ENCODE measurements at places on chromosomes 7 and 10.

DNA sequence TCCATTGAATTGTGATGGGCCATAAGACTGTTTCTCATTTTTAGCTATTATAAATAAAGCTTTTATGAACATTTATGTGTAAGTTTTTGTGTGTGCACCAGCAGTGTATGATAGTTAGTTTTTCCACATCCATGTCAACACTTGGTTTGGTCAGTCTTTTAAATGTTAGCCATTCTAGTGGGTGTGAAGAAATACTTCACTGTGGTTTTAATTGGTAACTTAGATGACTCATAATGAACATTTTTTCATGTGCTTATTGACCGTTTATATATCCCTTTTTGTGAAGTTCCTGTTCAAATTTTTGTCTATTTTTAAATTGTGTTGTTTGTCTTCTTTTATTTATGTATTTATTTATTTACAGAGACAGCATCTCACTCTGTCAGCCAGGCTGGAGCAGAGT, 23.6 kb upstream of the PDK4 start:
- DNase-seq = no peak

GRCh38 chr7:67359900-67360299, 363.3 kb downstream of the TYW1 start:
- no peak for DNase-seq

- DNase-seq = no peak
Observed at GRCh38 chr7:114530057-114530611, 115.5 kb downstream of the FOXP2 start.

GRCh38 chr10:127154831-127155620, 41.4 kb downstream of the INSYN2A start:
- DNase-seq = no peak

- no peak for DNase-seq
Observed at GRCh38 chr7:35411331-35411730, 157.4 kb upstream of the TBX20 start.

DNA sequence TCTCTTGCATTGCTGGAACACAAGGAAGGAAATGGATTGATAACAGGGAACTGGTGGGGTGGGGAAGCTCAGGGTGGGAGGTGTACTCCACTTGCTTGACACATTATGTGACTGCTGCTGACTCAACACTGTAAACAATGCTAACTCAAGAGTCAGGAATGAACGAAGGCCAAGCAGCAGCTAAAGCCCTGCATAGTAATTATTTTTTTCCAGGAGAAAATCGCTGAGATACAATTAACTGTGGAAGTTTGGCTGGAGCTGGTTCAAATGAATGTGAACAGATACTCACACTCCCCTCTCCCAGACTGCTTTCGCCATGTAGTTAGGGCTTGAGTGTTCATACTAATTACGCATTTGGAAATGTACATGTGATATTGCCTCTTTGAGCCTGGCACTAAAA, 170.9 kb upstream of the AOAH start:
- DNase-seq = no peak

GRCh38 chr10:57968328-57969016, 299.2 kb downstream of the IPMK start:
- no peak for DNase-seq

DNA sequence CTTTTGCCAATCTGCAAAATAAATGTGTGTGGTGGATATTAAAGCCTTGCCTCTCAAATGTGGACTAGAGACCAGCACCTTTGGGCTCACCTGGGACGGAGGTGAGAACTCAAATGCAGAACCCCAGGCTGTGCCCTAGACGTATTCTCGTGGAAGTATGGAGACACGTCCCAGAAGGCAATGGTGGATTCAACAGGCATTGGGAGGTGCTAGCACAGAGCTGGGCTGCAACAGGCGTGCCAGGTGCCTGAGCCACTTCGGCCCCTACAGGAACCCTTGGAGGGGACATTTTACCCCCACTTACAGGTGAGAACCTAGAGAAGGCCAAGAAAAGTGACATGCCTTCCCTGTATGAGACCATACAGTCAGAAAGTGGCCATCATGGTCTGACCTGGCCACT, 12.2 kb downstream of the DDX56 start:
- no peak for DNase-seq

DNA sequence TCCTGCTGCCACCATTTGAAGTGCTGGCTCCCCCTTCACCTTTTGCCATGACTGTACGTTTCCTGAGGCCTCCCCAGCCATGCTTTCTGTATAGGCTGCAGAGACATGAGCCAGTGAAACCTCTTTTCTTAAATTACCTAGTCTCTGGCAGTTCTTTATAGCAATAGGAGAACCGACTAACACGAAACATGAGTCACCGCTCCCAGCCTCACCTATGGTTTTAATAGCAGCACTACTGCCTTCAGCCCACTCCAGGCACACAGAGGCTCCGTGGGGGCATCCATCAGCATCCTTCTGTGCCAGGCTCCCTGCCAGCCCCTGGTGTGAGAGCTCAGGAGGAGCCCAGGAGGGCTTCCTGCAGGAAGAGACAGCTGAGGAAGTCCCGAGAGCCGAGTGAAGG, 5.5 kb upstream of the ZNF316 start:
- DNase-seq = no peak

DNA sequence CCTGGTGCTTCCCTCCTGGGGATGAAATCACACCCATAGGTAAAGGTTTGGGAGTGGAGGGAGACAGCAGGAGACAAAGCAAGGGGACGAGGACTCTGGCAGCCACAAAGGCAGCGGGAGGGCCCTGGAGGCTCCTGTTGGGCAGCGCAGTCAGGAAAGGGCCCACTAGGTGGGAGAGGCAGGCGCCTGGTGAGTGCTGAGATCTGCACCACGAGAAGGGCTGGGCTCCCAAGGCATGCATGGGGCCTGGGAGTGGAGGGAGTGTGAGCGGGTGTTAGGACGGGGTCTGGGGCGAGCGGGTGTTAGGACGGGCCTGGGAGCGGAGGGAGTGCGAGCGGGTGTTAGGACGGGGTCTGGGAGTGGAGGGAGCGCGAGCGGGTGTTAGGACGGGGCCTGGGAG, 13.0 kb downstream of the GET4 start:
- DNase-seq = no peak

DNA sequence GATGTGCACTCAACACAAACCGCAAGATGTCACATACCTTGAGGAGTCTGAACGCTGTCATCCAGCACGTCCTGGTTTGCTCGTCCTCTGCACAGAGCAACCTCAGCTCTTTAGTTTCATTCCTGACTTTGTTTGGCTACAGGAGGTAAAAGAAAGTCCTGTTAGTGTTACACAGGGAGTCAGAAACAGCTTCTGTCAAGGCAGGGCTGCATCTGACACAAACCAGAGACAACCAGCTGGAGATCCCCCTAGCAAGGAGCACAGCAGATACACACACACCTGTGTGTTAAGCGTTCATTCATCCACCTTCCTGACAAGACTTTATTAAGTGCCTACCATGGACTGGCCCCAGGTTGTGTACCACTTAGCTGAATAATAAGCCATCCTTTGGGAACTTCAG, 47.5 kb upstream of the DDC start:
- DNase-seq = no peak

DNA sequence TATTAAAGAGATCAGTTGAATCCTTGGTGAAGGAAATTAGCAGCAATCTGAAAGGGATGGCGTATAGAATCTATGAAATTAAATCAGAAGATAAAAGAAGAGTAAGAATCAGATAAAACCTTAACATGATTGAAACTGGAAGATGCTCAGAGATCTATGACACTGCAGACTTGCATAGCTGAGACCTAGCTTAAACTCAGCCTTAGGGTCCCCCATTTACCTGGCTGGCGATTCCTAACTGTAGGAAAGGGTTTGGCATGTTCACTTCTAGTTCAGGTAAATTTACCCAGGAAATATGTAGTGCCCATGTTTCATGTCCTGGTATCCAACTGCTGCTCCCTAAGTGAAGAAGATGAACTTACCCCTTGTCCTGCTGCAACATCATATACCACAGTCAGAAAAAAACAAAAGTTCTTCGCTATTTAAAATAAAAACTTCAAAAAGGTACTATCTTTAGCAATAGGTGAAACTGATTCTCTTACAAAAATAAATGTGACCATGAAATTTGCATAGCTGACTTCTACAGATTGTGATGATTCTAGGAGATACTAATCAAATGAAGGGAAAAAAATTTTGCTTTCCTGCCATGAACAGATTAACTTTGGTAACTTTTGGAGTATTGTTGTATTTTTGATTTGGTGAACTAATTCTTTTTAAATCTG, 47.8 kb upstream of the TMEM243 start:
- DNase-seq = no peak

DNA sequence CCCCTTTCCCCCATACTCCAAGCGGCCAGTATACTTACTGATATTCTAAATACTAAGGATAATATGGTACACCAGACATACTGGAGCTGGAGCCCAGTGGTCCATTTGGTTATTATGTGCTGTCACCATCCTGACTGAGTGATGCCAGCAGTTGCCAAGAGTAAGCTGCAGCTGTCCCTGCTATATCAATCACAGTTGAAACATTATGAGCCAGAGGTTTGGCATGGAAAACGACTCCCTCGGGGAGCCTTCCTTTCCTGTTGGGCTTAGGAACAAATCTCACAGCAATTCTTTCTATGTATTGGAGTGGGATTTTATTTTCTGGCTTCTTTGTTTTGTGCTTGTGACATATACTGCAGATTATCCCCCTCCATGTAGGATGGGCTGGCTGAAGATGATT, 32.6 kb downstream of the STRIP2 start:
- DNase-seq = no peak

DNA sequence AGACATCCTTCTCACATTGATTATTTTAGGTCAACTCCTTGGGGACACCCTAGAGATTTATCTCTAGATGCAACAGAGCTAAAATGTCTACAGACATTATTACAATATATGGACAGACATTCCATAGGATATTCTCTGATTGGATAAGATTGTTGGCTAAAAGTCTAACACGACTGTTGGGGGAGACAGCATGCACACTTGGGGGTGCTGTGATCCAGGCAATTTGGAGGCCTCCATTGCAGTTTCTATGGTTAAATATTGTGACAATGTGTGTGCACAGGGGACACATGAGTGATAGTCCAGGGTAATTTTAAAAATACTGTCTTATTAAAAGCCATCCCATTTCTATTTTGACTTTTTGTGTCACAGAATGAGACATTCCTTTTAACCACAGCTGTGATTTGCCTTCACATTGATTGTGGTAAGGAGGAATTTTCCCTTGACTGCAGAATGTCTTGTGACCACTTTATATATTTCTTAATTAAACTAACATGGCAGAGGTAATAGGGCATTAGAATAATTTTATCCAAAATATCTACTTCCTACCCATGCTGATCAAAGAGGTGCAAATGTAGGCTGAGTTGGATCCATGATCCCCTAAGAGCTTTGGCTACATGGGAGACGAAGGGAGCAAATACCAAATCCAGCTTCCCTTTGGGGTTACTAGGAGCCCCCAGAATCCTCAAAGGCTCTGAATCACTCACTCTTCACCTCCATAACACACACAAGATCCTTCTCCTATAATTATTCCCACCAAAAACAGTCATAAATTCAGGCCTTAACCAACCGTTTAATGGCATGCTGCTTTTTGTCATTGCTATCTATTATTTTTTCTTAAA, 7.3 kb downstream of the TFPI2 start:
- no peak for DNase-seq

GRCh38 chr10:14751921-14752320, 22.8 kb downstream of the FAM107B start:
- no peak for DNase-seq

DNA sequence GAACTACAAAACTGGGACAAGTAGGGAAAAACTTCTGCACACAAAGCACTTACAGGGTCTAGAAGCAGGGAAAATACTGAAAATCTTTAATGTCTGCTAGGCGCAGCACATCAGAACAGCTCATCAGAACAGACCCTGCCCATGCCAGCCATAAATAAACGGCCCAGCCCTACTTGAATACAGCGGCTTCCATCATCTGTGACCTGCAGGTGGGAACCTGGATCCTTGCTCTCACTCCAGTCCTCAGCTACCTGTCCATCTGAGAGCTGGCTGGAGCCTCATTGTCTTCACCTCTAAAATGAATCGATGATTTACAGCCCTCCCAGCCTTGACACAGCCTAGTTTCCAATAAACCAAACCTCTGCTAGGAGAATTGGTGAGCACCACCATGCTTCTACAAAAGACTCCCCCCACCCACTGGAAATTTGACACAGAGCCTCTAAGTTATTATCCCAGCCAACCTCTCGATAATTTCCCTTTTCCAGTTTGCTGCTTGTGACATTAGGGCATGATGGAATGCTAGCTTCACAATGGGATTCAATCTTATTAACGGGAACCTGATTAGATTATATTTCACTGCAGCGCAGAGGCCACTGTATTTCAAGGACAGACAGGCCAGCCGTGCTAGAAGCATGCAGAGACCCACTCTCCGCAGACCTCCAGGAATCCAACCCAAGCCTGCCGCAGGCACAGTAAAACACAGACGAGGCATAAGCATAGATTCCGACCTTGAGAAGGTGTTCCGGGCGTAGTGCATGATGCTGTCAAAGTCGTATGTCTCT, 61.6 kb upstream of the OPALIN start:
- DNase-seq = no peak

GRCh38 chr7:26944501-26945358, 80.3 kb upstream of the SKAP2 start:
- DNase-seq = no peak

- no peak for DNase-seq
Observed at GRCh38 chr7:51665045-51665780, 348.6 kb upstream of the COBL start.

GRCh38 chr7:143002898-143003297, 24.0 kb downstream of the OR9A2 start:
- DNase-seq = no peak

GRCh38 chr7:121961089-121961867, 88.3 kb downstream of the PTPRZ1 start:
- no peak for DNase-seq

DNA sequence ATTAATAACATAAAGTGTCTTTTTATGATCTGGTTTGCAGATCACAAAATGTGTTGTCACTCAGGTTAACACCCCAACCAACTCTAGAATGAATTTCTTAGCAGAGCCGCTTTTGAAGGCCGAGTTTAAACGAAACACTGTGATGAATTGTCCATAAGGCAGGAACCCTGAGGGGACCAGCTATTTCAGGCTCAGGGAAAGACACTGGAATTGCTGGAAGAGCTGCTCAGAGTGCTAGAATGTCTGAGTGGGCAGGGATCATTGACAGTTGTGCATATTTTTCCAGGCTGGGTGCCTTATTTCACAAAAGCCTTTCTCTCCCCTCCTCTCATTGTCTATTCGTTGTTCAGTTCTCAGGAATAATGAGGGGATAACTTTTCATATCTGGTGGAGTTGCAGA, 68.7 kb upstream of the PRKG1 start:
- no peak for DNase-seq

DNA sequence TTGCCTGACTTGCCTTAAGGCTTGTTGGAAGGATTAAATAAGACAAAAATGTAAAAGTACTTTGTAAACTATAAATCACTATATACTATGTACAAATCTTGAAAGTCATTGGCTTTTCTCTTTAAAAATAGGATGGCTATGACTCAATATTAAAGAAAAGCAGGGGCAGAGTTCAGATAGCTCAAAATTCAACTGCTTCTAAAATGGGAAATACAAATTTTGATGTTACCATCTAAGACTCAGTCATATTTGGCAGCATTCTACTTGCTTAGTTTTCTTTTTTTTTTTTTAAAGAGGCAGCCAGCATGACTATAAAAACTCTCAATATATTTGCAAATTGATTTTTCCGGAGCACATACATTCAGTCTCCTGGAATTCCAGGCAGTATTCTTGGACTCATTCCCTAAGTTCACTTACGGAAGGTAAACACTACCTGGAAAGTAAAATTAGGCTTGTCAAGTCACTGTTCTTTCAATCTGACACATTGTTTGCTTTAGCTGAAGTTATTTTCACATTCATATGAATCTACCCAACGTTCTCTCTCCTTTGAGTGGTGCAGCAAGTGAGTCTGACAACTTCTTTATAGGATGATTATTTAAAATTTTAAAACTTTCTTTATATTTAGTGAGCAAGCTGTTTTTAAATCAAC, 133.8 kb upstream of the CCDC6 start:
- no peak for DNase-seq
